ENCODE measurements at places on chromosomes 7 and 10. TPM values are rescaled to one million over a fixed set of nuclear protein-coding genes. Genes with fewer than 3 reads are reported as not detected.

DNA sequence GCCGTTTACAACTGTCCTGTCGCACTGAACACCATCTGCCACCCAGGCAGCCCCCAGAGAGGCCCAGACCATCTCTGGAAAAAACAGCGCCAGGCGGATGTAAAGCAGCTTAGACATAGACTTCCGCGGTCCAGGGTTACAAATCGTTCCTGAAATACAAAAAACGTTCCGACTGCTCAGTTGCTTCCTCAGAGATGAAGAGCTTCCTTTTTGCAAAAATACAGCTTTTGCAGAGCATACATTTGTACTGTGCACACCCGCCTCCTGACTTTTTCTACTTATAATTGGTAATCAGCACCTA lies 11.4 kb downstream of the DAGLB start:
- DNase-seq, result peak; percentile 80

DNA sequence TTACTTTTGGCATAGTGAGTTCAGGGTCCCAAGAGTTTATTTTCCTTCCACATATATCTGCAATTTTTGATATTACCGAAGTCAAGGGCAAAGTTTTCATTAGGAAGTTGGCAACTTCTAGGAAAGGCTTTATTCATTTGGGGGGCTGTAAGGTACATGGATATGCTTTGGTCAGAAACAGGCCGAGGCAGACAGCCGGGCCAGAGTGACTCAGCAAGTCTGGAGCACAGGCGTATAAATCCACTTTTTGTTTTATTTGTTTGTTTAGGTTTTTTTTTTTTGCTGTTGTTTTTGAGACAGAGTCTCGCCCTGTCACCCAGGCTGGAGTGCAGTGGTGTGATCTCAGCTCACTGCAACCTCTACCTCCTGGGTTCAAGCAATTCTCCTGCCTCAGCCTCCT lies 3.7 kb downstream of the ZNF680 start:
- no peak for DNase-seq

DNA sequence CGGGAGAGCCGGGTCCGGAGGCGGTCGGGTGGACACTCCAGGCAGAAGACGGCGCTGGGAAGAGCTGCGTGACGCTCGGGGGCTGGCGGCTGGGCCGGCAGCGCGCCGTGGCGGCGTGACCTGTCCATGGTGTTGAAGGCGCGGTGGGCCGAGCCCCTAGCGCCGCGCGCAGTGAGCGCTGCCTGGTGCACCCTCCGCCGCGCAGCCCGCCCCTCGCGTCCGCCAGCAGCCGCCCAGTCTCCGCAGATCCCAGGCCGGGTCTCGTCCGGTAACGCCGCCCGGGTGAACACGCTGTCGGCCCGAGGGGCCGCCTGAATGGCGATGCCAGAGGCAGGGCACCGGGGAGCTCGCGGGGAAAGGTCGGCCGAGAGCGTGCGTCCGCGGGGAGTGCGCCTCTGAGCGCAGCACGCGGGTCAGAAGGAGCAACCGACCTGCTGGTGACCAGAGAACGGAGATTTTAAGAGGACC lies 657 bp upstream of the TMEM178B start:
- DNase-seq, result peak; percentile 26

DNA sequence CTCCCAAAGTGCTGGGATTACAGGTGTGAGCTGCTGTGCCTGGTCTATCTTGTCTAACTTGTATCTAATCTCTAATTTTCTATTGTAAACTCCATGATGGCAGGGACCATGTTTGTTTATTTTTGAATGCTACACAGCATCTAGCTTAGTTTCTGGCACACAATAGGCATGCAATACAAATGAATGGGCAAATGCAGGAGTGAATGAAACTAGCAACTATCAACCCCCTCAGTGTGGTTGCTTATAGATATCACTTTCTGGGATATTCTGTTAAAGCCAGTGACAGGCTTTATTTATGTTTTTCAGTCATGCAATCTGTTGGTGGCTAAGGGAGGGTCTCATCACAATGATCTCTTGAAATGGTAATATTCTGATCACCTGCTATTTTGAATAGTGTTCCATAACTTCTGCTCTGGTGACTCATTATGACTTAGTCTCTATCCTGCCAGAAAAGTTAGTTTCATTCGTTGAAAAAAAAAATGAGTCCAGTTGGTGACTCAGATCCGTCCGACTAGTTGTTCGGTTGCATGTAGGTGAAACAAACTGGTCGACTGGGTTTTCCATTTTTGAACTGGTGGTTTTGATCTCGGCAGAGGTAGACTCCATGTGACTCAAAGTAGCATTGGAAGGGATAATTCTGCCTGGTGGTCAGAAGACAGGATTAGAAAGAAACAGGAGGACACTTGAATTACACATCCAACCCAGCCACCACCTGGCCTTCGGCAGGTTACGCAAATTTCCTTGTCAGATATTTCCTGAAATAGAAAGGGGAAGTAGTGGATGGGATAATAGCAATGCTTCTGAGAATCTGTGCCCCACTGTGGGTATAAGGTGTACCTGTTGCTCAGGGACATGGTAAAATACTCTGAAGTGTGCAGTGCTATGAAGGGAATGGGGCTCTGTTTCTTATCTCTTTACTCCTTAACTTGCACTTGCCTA lies 76.8 kb downstream of the GATA3 start:
- peak; percentile 64 for DNase-seq

DNA sequence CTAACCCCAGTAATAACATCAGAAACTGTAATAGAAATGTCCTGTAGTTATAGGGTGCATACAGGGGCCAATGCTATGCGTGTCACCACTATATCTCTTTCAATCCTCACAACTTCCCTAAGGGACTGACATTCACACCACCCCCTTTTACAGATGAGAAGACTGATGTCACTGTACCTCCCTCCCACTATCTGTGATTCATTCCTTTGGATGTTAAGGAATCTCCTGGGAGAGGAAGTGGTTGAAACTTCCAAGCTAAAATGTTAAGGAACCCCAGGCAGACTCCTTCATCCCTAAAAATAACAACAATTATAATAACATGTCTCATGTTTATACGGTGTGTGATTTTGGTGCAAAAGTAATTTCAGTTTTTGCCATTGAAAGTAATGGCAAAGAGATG lies 5.4 kb downstream of the COL13A1 start:
- DNase-seq, result no peak

DNA sequence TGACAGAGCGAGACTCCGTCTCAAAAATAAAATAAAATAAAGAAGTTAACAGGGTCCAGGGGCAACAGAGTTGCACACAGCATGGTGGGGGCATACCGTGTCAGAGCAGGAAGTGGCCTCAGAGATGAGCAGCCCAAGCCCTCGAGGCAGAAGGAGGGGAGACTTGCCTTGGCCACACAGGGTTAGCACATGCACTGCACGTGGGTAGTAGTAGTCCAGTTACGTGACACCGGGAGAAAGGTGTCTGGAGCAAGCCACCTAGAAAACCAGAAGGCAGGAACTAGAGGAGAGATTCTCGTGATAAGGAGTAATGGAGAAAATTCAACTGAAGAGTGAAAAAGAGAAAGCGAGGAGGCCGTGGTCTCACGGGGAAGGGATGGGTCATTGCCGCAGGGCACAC lies 9.8 kb upstream of the DENND2A start:
- no peak for DNase-seq

DNA sequence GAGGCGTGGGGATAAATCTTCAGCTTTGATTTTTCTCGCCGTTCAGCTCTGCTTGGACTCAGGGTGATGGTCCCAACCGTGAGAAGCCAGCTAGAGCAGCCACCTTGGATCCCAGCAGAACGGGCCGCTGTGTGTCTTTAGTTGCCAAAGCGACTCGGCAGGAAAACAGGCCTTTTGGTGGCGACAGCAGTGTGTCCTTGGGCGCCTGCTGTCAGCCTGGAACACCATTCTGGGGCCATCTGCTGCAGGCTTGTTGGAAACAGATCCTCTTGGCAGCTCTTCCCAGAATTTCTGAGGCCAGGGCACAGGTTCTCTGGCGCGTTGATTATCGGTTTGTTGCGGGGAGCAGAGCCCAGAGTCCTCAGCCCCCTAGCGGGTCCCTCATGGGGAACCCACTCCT lies 97.6 kb downstream of the CUX1 start:
- no peak for DNase-seq

DNA sequence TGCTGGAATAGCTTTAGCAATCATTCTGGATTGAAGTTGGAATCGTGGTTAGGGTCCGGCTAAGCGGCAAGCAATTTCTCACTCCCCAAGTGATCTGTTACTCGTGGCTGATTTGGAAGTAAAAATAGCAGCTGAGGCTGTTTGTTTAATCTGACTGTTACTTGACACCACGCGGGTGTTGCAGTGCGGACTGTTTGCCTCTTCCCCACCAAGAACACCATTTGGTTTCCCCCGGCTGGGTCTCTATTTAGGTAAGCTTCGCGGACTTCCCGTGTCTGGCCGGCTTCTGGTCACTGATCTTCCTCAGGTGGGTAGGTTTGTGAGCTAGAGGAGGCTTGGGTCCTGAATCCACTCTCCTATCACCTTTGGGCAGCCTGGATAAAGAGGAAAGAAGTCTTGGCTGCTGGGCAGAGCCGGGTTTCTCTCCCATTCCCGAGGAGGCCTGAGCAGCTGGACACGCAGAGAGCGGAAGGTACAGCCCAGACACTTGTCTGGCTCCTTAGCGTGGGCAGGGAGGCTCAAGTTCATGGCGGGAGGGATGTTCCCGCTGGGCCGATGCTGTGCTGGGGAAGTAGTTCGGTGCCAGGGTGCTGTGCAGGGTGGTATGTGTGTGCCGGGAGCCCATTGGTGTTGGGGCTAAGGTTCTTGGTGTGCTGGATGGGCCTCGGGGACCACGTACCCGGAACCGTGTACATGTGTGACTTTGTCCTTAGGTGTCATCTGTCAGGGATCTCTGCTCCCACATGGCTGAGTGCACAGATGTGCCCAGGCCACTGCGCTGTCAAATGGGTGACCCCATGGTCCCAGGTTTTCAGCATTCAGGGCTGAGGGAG lies at the start of gene C10orf71:
Gene C10orf71, plus strand, starts transcription at position 188 of the 833 bp plus-strand sequence. CDS start 23,376 bp downstream, outside the sequence.
- DNase-seq, result no peak

DNA sequence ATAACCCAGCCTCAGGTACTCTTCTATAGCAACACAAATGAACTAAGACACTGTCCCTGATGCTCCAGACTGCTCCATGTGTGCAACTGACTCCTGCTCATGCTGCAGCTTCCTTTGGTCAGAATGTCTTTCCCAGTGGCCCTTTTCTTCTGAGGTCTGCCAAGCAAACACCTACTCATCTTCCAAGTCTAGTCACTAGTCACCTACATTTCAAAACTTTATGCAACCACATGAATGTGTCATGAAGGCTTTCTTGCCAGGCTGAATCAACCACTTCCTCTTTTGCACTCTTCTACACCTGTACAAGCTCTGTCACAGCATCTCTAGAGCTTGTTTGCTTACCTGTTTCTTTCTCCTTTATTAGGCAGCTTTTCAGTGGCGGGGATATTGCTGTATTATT lies 75.8 kb downstream of the LSMEM1 start:
- peak; percentile 18 for DNase-seq

DNA sequence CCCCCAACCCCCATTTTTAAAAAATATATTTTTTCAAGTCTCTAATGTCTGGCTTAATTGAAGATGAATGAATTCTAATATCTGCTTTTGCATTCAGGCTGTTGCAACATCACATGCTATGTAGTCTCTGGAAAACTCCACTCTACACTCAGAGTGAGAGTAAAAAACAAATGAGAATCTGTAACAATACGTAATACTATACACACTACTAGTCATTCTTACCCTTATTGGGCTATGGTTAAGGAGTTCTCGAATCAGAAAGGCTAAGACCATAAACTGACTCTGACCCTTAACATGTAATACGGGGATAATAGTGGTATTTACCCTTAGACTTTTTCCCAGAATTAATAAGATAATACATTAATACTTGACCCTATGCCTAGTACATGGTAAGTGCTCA lies 42.9 kb upstream of the TMEM168 start:
- DNase-seq, result no peak

- DNase-seq, result no peak
Measured at GRCh38 chr10:116311016-116311415, 13.2 kb upstream of the CCDC172 start.

The CTTNBP2 gene
- total RNA-seq, result not detected

The KMT2E gene
- 94.7 TPM for total RNA-seq

The MBL2 gene
- not detected for total RNA-seq

All from activated CD8-positive, alpha-beta T cell treated with anti-CD3 and anti-CD28 coated beads for 36 hours (primary cell).